Stimulated activated CD8-positive, alpha-beta memory T cell treated with anti-CD3 and anti-CD28 coated beads, Interleukin-7, amount 100 ng/mL, for 1 hour (primary cell): ENCODE measurements at places on chromosomes 4 and X.

- no peak for DNase-seq
Observed at GRCh38 chr4:157918036-157918832, 254.6 kb downstream of the GASK1B start.

- DNase-seq, result no peak
Observed at GRCh38 chr4:150173432-150173861, 95.2 kb downstream of the DCLK2 start.

DNA sequence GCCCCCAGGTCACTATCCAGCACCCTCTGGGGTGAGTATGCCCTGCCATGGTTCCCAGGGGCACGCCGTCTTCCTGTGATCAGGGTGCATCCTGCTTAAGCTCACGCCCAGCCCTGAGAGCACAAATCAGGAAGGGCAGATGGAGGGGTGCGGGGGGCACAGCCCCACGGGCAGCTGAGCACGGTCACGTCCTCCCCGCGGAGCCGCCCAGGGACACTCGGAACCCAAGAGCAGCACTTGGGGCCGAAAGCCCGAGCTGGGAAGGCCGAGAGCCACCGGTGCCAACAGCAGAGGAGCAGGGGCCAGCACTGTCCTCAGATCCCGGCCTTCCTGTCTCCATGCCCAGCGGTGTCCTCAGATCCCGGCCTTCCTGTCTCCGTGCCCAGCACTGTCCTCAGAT is 21.5 kb downstream of the NELFA start:
- no peak for DNase-seq

DNA sequence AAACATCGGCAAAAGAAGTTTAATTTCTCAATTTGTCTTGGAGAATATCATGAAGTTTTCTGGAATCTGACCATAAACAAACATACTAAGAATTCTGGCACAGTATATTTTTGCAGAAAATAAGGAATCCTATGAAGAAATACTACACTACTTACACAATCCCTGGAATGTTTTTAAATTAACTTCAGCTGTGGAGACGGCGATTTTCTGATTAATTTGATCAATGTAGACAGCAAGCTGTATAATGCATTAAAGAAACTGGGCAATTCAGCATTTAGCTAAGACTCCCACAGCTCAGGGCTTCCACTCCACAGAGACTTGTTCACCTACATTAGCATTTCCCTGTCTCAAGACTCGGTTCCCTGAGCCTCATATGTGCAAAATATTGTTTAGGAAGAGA is 12.2 kb downstream of the EGFL6 start:
- no peak for DNase-seq

DNA sequence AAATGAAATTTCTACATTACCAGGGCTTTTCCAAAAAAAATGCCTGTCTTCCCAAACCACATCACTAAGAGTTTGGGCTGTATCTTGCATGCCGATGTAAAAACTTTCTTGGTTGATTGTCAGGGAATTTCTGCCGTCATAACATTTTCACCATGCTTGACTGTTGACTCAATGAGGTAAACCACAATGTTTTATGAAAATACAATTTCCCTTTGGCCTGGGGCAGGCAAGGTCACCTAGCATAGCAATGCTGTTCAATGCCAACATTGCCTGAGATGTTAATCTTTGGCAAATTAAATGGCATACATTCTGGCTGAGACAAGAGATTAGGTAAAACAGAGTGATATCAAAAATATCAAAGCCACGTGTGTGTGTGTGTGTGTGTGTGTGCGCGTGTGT is 137.1 kb upstream of the TBL1X start:
- no peak for DNase-seq

DNA sequence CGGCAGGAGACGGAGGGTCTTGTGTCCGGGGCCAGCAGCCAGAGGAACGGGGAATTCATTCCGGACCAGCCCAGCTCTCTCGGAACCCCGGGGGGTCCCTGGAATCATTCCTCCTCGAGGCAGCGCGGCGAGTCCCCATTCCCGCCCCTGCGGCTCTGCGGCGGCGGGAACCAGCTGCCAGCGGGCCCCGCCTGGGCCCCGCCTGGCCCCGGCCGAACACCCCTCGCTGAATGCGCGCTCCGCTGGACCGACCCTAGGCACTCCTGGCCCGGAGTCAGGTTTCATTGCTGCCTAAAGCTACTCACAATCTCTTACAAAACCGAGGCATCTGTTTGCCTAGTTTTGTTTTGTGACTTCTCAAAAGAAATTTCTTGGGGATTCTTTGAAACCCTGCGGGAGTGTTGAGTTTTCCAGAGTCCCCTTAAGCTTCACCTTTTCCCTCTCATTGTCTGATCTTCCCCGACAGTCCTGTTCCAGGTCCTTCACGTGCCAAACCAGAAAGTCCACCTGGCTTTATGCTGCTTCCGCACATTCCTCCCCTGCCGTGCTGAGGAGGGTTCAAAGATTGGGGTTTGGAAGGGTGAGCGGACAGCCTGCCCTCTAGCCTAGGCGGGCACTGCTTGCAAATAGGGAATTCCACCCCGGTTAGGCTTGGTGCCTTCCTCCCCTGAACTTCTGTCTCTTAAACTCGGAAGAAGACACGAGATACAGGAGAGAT is 789 bp downstream of the ARHGAP10 start:
- no peak for DNase-seq

DNA sequence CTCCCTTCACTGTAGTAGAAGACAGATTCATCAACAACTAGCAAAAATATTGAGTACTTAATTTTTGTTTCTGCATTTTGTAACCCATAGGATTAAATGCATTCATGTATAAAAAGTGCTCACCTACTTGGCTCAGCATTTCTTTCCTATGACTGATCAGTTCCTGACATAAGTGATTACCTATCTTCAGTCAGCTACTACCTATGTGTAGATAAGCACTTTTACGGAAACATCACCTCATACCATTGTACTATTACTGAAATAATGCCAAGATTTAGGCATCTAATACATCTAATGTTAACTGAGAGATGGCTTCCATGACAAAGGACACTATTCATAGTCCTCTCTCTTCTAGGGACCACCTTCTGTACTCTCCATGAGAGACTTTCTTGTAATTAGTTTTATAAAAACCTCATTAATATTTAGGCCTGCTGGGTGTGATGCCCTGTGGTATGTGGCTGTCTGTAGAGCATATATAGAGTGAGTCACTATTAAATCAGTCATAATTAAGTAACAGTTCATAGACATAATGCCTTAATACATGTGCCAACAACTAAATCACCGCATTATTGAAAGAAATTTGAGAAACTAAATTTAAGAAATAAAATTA is 147.0 kb downstream of the PDGFC start:
- no peak for DNase-seq

GRCh38 chrX:25204182-25204581 is 188.4 kb upstream of the ARX start:
- no peak for DNase-seq
